ENCODE measurements at places on chromosomes 2 and 18.

DNA sequence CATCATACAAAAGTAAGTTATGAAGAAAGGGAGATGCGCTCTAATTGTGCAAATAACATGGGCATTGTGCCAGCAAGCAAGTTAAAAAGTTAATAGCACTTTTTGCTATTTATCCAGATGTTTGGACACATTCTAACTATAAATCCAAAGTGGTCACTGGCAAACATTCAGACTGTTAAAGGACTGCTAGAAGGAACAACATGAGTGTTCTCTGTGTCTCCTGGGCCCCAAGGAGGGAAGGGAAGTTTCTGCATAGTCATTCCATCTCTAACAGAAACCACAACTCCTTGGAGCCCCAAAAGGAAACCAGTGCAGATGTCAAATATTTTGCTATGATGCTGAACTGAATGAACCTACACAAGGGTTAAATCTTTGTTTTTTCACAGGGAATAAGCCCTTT, 213.3 kb upstream of the HNRNPA3 start:
- DNase-seq = no peak

- no peak for DNase-seq
Observed at GRCh38 chr2:105415007-105415406, 16.2 kb upstream of the FHL2 start.

- peak; percentile 56 for DNase-seq
Observed at GRCh38 chr18:63016270-63016669, 300.9 kb downstream of the PHLPP1 start.

- DNase-seq = no peak
Observed at GRCh38 chr2:84717302-84717701, 163.6 kb downstream of the TRABD2A start.

- DNase-seq = no peak
Observed at GRCh38 chr18:7754725-7755181, 187.6 kb downstream of the PTPRM start.

GRCh38 chr2:45288532-45289417, 279.5 kb upstream of the SIX2 start:
- no peak for DNase-seq

- no peak for DNase-seq
Observed at GRCh38 chr2:27024188-27024587, 8.6 kb upstream of the TMEM214 start.

DNA sequence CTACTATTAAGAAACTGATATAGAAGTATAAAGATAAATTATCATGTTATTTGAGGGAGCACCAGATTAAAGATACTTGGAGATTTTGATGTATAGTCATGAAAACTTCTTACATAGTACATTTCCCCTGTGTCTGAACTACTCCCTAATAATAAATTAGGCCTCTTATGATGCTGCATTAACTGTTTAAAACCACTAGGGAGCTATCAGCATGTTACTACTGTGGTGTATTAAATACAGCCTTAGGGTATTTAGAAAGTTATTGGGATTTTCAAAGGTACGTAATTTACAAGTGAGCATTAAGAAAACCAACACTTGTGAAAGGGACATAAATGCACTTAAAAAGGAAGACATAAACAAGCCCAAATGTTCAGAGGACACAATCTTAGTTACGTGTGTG, 714.0 kb downstream of the EPHA4 start:
- DNase-seq = no peak

GRCh38 chr2:28263690-28264089, 129.0 kb upstream of the FOSL2 start:
- no peak for DNase-seq

DNA sequence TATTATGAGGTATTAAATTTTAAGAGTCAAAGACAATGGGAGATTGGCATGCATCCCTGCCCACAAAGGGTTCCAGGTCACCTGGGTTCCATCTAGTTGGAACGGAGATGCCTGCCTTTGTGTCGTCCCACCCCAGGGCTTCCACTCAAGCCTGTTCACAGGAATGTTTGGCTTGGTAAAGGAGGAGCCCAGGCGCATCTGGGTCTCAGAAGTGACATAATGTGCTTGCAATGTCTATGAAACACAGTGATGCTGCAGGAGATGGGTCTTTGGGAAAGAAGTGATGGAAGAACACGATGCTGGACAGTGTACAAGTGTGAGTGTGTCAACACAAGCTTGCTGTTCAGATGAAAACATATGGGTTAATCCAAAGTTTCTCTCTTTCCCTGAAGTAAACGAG, 49.6 kb upstream of the ZNF396 start:
- DNase-seq = no peak

DNA sequence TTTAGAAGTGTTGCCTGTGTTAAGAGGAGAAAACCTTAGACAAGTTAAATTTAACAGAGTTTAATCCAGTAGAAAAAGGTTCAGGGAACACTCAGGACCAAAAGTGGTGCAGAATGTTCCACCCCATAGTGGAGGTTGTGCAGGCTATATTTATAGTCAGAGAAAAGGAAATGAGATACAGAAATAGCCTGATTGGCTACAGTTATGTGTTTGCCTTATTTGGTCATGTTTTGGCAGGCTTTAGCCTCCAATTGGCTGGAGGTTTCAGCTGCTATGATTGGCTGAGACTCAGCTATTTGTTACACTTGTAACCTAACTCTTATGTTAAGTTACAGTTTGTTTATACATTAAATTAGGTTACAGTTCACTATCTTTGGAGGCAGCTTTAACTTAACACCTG, 4.2 kb downstream of the STAMBP start:
- peak; percentile 43 for DNase-seq

- DNase-seq = no peak
Observed at GRCh38 chr2:234768608-234769196, 183.1 kb upstream of the SH3BP4 start.

Measured in MM.1S (cell line).